ENCODE measurements at places on chromosomes 12 and 14.

DNA sequence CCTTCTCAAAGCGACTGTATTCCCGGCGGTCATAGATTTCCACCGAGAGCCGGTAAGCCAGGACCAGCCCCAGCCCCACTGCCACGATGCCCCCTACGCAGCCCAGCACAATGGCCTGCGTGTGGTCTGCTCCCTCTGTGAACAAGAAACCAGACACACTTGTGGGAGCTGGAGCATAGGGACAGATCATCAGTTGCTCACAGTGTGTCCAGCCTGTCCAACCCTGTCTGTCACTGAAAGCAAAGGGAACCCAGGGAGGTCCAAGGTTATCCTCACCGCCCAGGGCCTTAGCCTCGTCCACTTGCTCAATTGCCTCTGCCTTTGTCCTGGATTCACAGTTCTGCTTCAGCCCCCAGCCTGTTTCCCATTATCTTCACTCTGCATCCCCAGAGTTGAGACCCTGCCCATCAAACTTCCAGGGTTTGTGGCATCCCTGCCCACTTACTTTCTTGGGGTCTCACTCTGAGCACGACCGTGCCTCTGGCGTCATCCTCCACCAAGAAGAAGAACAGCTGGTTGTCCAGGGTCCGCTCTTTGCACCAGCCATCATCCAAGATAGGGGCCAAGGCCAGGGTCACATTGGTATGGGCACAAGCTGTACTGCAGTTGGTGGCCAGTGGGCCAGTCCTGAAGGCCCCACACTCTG, 11.3 kb upstream of the CSAD start:
- DNase-seq, result no peak

- DNase-seq, result no peak
Observed at GRCh38 chr12:3190101-3190500, 112.9 kb downstream of the TSPAN9 start.

- no peak for DNase-seq
Observed at GRCh38 chr12:54974279-54974678, 10.3 kb downstream of the TESPA1 start.

DNA sequence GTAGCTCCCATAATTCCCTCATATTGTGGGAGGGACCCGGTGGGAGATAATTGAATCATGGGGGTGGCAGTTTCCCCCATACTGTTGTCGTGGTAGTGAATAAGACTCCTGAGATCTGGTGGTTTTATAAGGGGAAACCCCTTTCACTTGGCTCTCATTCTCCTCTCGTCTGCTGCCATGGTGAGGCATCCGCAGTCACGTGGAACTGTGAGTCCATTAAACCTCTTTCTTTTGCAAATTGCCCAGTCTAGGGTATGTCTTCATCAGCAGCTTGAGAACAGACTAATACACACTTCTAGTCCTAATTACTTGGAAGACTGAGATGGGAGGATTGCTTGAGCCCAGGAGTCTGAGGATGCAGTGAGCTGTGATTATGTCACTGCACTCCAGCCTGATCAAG, 64.4 kb downstream of the TMX1 start:
- DNase-seq, result no peak

GRCh38 chr12:3247629-3248161, 170.5 kb downstream of the TSPAN9 start:
- no peak for DNase-seq

- no peak for DNase-seq
Observed at GRCh38 chr12:2083561-2083960, 30.8 kb downstream of the CACNA1C start.

DNA sequence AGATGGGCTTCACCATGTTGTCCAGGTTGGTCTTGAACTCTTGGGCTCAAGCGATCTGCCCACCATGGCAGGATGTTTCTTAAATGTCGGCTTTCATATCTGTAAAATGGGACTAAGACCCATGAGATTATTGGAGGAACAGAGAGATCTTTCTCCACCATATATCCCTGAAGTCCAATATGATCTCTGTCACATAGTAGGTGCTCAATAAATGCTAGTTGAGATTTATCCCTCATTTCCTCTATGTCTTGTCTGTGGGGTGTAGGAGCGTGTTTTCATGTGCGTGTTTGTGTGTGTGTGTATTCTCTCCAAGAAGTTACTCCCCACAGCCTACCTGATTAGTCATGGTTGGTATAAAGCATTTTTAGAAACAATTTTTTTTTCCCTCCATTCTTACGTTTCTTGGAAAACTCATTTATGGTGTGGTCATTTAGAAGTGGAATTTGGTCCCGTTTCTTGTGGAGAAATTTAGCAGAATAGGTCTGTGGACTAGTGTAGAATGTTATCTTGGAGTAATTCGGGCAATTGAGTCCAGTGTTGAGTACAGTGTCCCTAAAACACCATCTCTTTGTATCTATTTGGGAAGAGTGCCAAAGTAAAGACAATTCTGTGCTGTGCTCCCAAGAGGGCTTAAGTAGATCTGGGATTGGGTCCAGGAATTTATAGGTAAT, 4.3 kb downstream of the STRAP start:
- no peak for DNase-seq

- DNase-seq, result no peak
Observed at GRCh38 chr14:48747561-48748089, 838.6 kb downstream of the RPS29 start.
